ENCODE measurements at places on chromosomes 11 and 22.

DNA sequence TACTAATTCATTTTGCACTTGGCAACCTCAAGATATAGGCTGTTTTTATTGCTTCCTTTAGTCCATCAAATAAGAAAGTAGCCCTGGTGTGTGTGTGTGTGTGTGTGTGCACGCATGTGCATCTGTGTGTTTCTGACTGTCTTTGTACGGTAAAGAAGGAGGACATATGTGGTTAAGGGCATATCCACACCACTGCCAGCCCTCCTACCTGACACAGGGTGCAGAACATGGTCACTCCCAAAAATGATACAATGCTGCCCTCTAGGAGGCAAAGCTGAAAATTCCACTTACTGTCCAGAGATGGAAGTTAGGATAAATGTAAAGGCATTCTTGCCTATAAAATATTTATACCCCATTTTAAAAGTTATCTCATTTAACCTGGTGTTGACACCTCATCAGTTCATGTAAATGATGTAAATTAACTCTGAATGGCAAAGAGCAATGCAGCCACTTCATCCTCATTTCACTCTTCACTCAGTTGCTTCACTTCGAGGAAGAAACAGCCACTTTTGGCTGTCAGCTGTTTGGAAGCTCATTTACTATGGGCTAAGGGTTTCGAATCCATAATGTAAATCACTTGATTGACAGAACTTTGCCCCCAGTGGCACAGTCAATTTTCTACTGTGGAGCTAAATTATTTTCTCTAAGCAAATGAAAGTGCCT lies 83.1 kb upstream of the MTNR1B start:
- no peak for DNase-seq
- H3K27me3 ChIP-seq, result no peaks in the 10 kb centered on the region
- no peak overlapping the region for H3K27ac ChIP-seq
- peaks cover 3% of the 10 kb centered on the region for H3K4me1 ChIP-seq

DNA sequence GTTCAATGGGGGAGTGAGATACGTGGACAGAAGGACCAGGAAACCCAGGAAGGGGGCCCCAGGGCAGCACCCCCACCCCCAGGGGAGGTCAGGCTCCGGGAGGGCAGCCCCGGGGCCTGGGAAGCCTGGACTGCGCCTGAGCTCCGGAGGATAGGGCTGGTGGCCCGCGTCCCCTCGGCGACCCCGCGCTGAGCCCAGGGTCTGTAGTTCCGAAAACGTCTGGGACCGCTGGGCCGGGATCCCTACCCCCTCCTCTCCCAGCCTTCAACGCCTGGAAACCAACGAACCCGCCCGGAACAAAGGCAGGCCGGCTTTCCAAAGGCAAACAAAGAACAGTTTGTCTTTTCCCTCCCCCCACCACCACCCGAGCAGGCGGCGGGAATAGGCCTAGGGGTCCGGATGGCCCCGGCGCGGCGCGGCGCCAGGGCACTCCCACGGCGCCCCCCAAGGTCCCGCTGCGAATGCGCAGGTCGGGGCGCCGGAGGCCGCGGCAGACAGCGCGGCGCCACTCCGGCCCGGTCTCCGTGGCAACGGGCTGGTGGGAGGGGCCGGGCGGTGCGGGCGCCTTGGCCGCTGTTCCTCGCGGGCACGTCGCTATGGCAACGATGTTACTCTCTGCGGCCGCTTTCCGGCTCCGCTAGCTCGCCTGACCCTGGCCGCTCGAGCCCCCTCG lies 58.5 kb downstream of the IGLL1 start:
- peak overlapping the region; percentile 60 for H3K4me3 ChIP-seq
- no peaks in the 10 kb centered on the region for H3K36me3 ChIP-seq
- DNase-seq, result peak; percentile 76
- peaks cover 3% of the 10 kb centered on the region for H3K4me1 ChIP-seq
- H3K27ac ChIP-seq, result no peak overlapping the region
- peaks cover 51% of the 10 kb centered on the region for H3K27me3 ChIP-seq

DNA sequence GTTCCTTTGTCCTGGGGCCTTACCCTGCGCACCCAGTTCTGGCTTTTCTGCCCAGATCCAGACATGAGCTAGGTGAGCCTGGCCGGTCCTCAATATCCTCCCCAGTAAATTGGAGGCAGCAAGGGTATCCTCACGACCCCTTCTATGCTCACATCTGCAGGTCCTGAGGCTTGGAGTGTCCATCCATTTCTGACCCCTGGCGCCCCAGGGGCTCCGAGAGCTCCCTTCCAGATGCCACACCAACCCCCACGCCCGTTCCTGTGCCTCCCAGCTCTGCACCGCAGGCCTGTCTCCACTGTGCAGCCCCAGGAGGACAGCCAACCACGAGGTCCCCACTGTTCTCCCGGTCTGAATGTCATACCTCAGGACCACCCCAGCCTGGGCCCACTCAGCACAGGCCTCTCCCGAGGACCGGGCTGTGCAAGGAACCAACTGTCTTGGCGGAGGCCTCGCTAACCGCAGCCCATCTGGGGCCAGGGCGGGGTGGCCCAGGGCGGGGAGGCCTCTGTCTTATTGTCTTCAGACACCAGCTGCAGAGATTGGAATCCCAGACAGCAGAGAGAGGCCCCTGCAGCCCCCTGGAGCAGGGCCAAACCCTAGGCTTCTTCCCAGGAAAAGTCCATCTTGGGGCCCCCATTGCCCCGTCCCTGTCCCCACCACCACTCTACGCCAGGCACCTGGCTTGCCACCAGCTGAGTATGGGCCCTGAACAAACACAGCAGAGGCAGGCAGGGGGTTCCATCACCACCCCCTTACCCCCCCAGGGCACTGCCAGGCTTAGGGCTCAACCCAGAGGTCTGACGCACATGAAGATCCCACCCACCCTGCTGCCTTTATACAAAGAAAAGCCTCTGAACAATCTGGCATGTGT lies 39.3 kb downstream of the ALX4 start:
- no peaks in the 10 kb centered on the region for H3K4me1 ChIP-seq
- no peaks in the 10 kb centered on the region for H3K27me3 ChIP-seq
- no peak for DNase-seq

DNA sequence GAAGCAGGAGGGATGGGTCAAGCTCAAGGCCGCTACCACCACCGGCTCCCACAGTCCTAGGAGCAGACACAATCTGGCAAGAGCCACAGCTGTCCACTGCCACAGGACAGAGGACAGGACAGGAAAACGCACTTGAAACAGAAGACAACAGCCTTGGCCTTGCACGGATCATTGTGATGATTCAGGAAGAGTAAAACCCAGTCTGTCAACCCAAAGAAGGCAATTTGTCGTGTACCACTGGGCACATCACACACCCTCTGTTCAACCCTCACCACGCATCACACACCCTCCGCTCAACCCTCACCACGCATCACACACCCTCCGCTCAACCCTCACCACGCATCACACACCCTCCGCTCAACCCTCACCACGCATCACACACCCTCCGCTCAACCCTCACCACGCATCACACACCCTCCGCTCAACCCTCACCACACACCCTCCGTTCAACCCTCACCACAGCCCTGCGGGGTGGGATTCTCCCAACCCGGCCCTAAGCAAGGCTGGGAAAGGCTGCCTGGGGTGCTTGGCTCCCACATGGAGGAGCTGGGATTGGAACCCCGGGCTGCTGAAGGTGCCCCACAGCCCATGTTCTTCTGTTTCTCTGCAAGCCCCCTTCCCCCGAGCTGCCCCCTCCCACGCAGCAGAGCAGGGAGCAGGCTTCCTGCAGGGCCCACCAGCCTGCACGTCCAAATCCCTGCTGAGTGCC lies 11.3 kb upstream of the CDC42BPG start:
- peak overlapping the region; percentile 60 for H3K4me3 ChIP-seq
- H3K27ac ChIP-seq, result peak overlapping the region; percentile 91
- peaks cover 93% of the 10 kb centered on the region for H3K4me1 ChIP-seq
- H3K36me3 ChIP-seq, result peaks cover 84% of the 10 kb centered on the region

DNA sequence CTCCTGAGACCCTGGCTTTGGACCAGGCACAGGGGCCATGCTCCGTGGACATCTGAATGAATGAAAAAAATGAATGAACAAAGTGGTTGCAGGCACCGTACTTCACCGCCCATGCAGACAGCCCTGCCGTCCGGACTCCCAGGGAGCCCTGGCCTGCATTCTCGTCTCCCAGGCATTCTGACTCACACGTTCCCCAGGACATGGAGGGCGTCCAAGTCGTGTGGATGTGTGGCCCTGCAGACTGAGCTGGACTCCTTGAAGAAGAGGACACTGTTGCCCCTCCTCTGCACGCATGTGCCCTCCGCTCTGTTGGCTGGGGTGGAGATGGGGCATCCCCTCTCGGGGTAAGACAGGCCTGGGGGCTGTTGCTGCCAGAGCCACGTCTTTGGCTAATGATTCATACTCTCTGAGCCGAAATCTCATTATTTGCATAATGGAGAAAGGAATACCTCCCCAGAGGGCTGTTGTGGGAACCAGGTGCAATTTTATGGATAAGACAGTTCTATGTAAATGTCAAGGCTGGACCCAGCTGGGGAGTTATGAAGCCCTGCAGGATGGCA lies 49.7 kb downstream of the RTL6 start:
- no peaks in the 10 kb centered on the region for H3K27me3 ChIP-seq
- peak; percentile 16 for DNase-seq
- H3K4me3 ChIP-seq, result no peak overlapping the region
- peaks cover 5% of the 10 kb centered on the region for H3K4me1 ChIP-seq
- no peaks in the 10 kb centered on the region for H3K36me3 ChIP-seq

DNA sequence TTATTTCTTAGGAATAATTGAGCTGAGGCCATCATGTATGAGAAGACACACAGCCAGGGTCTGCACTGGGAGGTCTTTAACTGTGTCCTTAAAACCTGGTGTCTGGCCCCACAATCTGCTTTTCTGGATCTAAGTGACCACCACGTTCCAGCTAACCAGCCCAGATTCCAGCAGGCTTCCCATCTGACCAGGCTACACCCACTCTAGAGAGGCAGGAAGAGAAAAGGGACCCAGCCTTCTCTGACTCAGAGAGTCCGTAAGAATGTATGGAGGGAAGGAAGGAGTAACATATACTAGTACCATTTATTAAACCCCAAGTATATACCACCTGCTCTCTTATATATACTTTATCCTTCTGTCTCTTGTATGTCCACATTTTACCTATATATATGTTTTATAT lies 80.1 kb downstream of the LDLRAD3 start:
- H3K27me3 ChIP-seq, result peaks cover 21% of the 10 kb centered on the region
- no peaks in the 10 kb centered on the region for H3K4me1 ChIP-seq
- no peak overlapping the region for H3K27ac ChIP-seq
- no peaks in the 10 kb centered on the region for H3K36me3 ChIP-seq
- DNase-seq, result no peak

DNA sequence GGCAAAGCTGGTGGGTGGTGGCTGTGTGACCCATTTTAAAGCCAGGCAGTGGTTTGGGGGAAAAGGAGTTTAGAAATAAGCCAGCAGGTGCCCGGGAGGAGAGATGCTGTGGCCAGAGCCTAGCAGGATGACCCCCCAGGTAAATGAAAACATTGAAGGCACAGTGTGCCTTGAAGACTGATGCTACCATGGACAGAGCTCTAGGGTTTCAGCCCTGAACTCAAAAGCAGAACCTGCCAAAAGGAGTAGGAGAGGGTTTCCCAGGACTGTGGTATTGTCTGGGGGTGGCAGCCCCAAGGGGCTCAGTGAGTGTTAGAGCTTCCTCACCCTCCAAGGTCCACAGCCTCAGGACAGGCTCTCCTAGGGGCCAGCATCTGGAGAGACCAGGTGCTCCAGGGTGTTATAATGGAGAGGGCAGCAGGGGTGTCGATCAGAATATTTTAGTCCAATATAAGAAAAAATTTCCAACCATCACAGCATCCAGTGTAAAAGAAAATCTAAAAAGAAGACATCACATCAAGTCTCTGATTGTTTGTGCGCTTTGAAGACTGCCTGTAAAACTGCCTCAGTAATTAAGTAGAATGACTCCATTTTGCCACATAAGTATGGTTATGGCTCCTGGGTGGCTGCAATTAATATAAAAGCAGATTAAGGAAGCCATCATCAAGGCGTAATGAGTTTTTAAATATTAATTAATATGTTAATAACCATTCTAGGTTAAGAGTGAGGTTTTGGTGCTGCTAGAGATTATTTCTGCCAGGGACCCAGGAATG lies 88.6 kb upstream of the LMO1 start:
- no peaks in the 10 kb centered on the region for H3K36me3 ChIP-seq
- H3K27me3 ChIP-seq, result peaks cover 28% of the 10 kb centered on the region
- no peak overlapping the region for H3K4me3 ChIP-seq
- no peak overlapping the region for H3K27ac ChIP-seq

DNA sequence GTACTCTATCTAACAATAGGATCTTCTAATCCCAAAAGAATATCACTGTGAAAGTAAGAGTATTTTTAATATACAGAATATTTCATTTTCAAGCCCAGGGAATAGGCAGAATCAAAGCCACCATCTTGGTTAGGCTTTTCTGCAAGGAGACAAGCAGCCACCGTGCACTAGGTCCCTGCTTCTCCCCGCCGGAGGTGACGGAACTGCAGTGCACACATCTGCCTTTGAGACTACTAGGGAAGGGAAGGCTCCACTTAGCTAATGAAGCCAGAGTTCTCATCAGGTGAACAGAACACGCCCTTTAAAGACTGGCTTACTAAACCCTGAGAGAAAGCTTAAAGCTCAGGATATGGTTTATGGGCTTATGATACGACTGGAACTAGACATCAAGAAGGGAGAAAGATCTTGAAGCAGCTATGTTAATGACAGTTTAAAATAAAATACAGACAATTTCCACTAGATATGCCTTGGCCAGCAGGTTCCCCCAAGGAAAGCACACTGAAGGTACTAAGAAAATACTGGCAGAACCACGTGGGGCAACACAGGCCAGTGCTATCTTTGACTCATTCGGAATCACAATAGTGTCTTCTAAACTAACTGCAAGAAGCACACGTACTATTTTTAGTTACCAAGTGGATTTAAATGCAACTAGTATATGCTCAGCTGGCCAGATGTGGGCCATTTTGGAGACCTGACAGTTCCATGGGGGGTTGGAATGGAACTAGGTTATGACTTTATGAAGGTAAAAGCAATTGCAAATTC lies 127.4 kb upstream of the LMO1 start:
- H3K27me3 ChIP-seq, result peaks cover 3% of the 10 kb centered on the region
- no peak overlapping the region for H3K27ac ChIP-seq
- H3K36me3 ChIP-seq, result no peaks in the 10 kb centered on the region
- H3K4me1 ChIP-seq, result no peaks in the 10 kb centered on the region
- no peak for DNase-seq

GRCh38 chr11:62054484-62055121 lies 69.2 kb upstream of the INCENP start:
- no peak for DNase-seq
- no peaks in the 10 kb centered on the region for H3K36me3 ChIP-seq
- H3K4me1 ChIP-seq, result no peaks in the 10 kb centered on the region

- peaks cover 45% of the 10 kb centered on the region for H3K4me1 ChIP-seq
- no peaks in the 10 kb centered on the region for H3K27me3 ChIP-seq
- H3K36me3 ChIP-seq, result no peaks in the 10 kb centered on the region
- H3K27ac ChIP-seq, result no peak overlapping the region
- DNase-seq, result no peak
- H3K4me3 ChIP-seq, result no peak overlapping the region
These were observed 5.8 kb upstream of the BRD1 start for GRCh38 chr22:49833340-49834007.

GRCh38 chr11:58807343-58807742 lies 37.2 kb downstream of the GLYATL2 start:
- peaks cover 34% of the 10 kb centered on the region for H3K27me3 ChIP-seq
- DNase-seq, result no peak
- no peaks in the 10 kb centered on the region for H3K36me3 ChIP-seq
- no peak overlapping the region for H3K27ac ChIP-seq

Measured in activated T-cell treated with anti-CD3 and anti-CD28 coated beads, Interleukin-2, amount 50 U/mL, for 24 hours (primary cell).